ENCODE measurements at places on chromosomes 12 and 14.

GRCh38 chr12:13173012-13173932 lies 23.3 kb upstream of the EMP1 start:
- DNase-seq: no peak

DNA sequence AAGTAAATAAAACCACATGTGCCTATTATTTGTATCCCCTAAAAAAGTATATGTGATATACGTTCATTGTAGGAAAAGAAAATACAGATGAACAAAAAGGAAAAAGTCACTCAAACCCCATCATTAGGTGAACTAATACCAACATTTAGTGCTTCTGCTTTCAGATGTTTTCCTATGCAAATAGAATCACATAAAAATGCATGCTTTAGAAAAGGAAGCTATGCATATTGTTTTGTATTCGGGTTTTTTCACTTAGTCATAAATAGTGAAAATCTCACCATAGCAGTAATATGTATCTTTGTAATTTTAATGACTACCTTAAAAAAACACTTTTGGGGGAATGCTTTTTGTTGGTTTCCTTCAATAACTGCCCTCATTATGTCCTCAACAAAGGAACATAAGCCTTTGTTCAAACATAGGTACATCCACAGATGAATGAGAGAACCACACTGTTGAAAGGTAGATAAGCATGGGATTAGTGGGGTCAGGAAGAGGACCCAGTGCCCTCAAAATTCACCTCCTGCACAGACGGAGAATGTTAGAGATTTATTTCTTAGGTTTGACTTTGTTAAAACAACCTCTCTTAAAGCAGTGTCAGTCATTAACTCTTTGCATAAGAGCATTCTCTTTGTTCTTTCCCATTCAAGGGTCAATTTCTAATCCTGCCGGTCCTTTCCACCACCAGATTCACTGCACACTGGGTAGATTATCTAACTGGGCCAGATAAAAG lies 6.5 kb downstream of the AMDHD1 start:
- no peak for DNase-seq

DNA sequence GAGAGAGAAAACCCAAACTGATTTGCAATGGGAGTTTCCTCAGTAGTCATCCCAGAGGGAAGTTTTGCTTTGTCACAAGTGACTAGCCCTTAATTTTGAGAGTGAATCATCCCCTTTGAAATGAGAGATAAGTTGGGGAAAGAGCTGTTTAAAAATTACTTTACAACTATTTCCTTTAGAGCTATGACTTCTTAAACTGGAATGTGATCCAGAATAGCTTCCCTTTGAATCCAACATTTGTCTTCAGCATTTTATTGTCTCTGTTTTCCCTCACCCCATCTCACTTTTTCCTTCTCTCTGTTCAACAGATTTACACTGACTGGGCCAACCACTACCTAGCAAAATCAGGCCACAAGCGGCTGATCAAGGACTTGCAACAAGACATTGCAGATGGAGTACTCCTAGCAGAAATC lies 109.3 kb downstream of the NAV3 start:
- DNase-seq: no peak

- DNase-seq: no peak
These were observed 73.6 kb downstream of the SAMD4A start for GRCh38 chr14:54640506-54640905.

DNA sequence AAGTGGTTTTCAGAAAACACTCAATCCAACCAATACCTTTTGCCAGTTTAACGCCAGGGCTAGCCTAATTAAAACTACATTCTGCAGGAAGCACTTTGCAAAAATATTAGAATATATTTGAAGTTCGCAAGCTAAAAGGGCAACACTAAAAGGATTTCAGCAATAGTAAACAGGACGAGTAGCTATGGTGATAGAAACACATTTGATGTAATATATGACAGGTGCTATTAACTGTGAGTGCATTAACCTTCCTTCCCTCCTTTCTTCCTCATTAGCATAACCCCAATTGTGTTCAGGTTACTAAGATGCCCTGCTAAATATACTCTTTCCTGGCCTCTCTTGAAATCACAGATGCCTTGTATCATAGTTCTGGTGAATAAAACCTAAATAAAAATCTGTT lies 85.6 kb upstream of the TMCC3 start:
- no peak for DNase-seq

GRCh38 chr14:50212726-50213125 lies 18.7 kb downstream of the SOS2 start:
- no peak for DNase-seq

GRCh38 chr14:27427796-27428195 lies 830.0 kb upstream of the NOVA1 start:
- no peak for DNase-seq

- DNase-seq: no peak
These were observed 85.3 kb downstream of the TMEM260 start for GRCh38 chr14:56664811-56665421.

Data from stimulated activated CD8-positive, alpha-beta memory T cell treated with anti-CD3 and anti-CD28 coated beads, Interleukin-7, amount 100 ng/mL, for 1 hour (primary cell).